ENCODE measurements at places on chromosomes 5 and 9.
A peak's percentile ranks its signal among the peaks of the same experiment; 100 is the strongest.

DNA sequence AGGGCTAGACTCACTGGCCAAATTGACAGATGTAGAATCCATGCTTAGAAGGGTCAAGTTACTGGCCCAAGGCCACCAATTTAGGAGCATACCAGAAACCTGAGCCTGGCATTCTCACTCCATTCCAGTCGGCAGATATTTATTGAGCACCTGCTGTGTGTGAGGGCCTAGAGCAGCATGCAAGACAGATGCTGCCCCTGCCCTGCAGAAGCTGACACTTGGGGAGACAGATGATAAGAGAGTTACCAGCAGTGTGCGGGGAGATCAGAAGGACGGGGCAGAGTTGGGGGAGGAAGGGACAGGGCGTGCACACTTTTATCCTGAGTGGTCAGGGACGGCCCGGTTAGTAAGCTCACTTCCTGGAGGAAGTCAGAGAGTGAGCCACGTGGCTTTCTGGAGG lies 111.5 kb upstream of the RAPGEF1 start:
- DNase-seq: no peak

DNA sequence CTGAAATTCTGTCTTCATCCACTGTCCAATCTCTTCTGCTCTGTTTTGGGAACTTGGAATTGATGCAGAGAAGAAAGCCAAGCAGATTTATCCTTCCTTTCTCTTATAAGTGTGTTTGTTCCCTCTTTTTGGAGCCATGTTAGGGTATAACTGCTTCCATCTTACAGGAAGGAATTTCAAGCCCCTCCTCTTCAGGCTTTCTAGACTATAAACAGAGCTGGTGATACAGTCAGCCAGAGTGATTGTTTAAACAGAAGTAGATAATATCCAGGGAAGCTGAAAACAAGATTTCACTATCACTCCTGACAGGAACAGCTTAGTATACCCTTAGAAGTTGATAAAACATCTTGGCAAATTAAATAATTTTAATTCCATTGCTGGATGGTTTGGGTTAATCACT lies 102.1 kb upstream of the DMRT1 start:
- no peak for DNase-seq

DNA sequence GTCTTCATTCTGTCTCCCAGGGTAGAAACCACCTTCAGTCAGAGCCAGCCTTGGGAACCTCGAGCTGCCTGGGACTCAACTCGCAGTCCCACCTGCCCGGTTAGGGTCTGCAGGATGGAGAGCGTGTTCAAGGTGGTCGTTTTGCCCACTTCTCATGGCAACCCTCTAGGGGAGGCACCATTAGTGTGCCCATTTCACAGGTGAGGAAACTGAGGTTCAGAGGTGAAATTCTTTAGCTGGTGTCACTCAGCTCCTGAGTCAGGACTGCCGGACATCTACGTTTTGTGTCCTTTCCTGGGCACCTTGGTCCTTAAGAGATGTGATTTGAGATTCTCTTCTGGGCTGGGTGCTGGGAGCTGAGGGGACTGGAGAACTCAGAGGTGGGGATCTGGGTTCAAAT lies 30.0 kb downstream of the DAB2IP start:
- no peak for DNase-seq

- no peak for DNase-seq
Measured at GRCh38 chr5:10576790-10577189, 12.9 kb downstream of the ANKRD33B start.

DNA sequence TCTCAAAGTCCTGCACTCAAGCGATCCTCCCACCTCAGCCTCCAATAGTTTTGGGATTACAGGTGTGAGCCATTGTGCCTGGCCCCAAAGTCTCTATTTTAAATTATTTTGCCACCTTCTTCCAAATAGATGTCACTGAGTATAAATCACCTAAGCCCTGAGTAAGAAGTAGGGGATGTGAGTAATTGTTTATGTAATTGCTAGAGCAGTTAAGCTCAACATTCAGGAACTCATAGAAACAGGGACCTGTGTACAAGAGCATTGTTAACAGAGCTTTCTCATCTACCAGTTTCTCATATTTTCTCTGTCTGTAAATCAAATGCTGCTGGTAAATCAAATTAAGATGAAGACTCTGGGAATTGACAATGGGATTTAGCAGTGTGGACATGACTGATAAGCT lies 26.3 kb downstream of the CDK7 start:
- no peak for DNase-seq

GRCh38 chr9:135814421-135815095 lies 92.8 kb downstream of the CAMSAP1 start:
- no peak for DNase-seq

- DNase-seq: no peak
Measured at GRCh38 chr9:136133191-136133958, 14.7 kb upstream of the TMEM250 start.

GRCh38 chr5:1343315-1343751 lies 1.6 kb downstream of the CLPTM1L start:
- DNase-seq: no peak

- DNase-seq: no peak
Measured at GRCh38 chr5:34410411-34411139, 245.6 kb upstream of the RAI14 start.

- DNase-seq: no peak
Measured at GRCh38 chr5:59161221-59162105, 578.6 kb downstream of the RAB3C start.

GRCh38 chr5:30994176-30994575 lies 199.3 kb upstream of the CDH6 start:
- no peak for DNase-seq

GRCh38 chr5:109049565-109049964 lies 301.9 kb downstream of the FER start:
- no peak for DNase-seq

DNA sequence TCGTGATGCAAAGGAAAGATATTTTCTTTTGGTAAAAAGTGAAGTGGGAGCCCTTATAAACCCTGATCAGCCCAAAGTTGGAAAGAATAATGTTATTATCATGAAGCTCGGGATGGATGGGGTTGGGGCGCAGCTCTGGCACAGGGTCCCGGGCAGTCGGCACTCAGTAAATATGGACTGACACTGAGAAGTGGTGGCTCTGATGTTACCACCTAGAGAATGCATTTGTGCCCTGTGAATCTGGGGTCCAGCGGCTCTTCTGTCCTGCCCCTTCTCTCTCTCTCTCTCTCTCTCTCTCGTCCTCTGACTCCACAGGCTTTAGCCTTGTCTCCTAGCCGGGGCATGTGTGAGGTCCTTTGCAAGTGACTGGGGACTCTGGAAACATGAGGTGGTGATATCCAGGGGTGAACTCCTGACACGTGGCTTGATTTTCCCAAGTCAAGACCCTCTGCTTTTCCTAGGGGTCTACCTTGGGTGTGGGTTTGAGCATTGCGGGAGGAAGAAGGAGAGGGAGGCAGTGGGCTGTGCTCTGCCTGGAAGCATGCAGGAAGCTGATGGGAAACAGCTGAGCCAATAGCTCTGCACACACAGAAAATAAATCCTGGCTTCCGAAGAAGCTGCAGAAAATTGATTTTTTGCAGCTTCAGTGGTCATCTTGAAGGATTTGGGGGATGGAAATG lies 162.7 kb downstream of the MACROH2A1 start:
- DNase-seq: peak; percentile 35

- DNase-seq: no peak
Measured at GRCh38 chr5:33284681-33285080, 156.1 kb upstream of the TARS1 start.

DNA sequence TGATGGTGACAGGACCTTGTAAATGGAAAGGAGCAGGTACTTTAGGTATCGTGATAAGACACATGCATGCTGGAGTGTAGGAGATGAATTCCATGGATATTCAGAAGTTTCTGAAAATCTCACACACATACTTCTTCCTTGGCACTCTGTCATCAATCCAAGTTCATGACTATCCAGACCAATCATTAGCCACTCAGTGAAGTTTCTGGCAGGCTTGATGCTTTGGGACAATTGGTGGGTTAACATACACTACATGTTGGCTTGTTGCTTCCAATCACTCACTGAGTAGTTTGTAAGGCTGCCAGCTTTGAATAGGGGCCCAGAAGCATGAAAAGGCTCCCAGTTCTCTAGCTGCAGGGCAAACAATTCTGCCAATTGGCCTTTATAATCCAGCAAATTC lies 147.6 kb downstream of the CEMIP2 start:
- DNase-seq: no peak

DNA sequence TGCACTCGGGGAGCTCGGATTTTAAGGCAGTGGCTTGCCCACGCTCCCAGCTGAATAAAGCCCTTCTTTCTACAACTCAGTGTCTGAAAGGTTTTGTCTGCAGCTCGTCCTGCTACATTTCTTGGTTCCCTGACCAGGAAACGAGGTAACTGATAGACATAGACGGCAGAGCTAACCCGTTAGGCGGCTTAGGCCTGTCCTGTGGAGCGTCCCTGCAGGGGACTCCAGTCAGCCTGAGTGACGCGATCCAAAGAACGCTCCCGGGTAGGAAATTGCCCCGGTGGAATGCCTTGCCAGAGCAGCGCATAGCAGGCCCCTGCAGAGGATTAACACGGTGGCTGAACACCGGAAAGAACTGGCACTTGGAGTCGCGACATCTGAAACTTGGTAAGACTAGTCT lies 1.8 kb upstream of the SELENOP start:
- DNase-seq: no peak

GRCh38 chr5:149426931-149427330 lies 47.8 kb upstream of the IL17B start:
- DNase-seq: no peak

DNA sequence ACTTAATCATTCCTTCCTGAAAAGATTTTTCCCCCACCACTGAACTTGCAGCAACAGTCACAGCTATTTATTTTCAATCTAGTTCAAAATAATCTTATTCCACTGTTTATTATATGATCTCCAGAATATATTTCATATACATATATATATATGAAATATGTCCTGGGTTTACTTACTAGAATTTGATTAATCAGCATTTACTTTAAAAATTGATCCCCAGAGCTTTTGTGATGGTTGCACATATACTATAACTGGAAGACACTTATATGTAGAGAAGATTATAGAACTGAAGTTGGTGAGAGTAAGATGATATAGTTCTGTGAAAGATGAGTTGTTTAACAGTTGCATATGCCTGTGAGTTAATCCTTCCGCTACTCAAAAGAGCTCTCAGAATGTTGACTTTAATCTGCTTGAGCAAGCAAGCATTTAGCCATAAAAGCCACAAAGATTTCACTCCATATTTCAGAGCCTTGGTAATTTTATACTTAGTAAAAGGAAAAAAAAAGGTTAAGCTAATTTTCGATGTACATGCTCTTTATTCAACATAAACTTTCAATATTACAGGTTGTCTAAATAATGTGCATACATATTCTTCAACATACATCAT lies 399.3 kb upstream of the CDH9 start:
- DNase-seq: no peak

DNA sequence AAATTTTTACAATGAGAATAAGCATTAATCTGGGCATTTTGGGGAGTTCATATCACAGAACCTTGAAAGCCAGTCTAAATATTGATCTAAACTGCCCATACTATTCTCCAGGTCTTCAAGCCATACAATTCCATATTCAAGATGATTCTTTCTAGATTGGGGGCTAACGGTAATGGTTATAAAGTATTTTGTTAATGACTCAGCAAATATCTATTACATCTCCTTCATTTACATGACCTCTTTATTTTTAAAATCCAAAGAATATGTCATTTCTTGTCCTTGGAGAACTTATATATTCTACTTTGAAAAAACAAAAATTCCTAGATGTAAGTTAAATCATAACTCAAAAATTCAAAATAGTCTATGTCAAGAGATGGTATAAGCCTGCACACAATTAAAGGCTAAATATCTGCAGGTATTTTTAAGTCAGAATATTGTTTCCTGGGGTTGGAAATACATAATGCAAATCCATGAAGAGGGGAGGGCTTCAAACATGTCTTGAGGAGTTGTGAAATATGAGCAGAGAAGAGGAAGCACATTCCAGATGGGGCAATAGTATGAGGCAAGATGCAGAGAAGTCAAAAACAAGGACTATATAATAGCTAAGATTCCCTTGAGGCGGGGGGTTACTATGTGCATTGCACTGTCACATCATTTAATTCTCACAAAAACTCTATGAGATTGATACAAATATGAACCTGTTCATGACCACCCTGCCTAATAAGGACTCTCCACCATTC lies 526.4 kb downstream of the NR2F1-AS1 start:
- no peak for DNase-seq

DNA sequence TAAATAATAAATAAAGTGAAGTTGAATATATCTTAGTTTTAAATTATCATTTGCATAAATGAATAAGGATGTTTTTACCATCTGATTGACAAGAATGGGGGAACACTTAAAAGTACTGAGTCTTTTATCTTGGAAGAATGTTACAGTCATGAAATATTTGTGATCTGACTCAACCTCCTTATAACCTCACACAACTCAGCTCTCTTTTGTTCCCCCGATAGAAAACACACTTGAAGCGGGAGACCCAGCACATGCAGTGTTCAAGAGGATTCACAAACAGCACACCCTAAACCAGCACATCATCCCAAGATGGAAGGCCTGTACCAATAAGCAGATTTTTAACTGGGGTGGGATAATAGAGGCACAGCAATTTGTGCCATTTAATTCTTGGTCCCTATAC lies 15.5 kb downstream of the BAAT start:
- DNase-seq: no peak

GRCh38 chr5:137497396-137498290 lies 1.5 kb downstream of the SPOCK1 start:
- no peak for DNase-seq

DNA sequence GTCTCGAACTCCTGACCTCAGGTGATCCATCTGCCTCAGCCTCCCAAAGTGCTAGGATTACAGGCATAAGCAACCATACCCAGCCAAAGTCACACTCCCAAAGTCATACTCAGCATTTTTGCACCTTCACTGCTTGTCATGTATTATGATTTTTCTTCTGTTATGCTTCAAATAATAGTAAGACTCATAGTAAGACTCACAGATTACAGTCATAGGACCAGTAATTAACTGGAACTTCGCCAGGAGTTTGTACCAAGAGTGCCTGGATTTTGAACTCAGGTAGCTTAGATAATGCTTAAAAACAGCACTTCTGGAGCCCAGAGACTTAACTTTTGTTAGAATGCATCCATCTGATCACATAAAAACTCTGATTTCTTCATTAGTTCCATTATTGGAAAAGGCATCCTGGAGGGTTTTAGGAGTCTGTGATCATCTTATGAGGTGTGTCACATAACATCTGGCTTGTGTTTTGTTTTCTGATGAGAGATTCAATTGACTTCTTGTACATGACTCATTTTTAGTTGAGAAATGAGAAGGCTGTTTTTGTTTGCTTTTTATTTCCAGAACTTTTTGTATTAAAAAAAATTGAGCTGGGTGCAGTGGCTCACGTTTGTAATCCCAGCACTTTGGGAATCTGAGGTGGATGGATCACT lies 131.5 kb downstream of the ADAMTS19 start:
- no peak for DNase-seq

GRCh38 chr5:53110156-53110555 lies 599 bp upstream of the MOCS2 start:
- DNase-seq: no peak

Measured in suprapubic skin (tissue), 4 donors.